Hindlimb muscle (tissue), 1 donor: ENCODE measurements at places on chromosomes 7 and 10.

GRCh38 chr7:29893351-29893965 is 87.2 kb downstream of the WIPF3 start:
- no peak for DNase-seq

GRCh38 chr10:52563360-52563759 is 209.2 kb downstream of the MBL2 start:
- DNase-seq: no peak

DNA sequence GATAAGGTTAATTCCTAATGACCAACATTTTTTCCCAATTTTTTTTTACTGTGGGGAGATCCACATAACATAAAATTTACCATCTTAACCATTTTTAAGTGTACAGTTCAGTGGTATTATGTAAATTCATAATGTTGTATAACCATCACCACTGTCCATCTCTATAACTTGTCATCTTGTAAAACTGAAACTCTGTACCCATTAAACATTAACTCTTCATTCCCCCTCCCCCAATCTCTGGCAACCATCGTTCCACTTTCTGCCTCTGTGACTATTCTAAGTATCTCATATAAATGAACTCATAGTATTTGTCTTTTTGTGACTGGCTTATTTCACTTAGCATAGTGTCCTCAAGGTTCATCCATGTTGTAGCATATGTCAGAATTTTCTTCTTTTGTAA is 46.0 kb upstream of the HPS1 start:
- DNase-seq: no peak

DNA sequence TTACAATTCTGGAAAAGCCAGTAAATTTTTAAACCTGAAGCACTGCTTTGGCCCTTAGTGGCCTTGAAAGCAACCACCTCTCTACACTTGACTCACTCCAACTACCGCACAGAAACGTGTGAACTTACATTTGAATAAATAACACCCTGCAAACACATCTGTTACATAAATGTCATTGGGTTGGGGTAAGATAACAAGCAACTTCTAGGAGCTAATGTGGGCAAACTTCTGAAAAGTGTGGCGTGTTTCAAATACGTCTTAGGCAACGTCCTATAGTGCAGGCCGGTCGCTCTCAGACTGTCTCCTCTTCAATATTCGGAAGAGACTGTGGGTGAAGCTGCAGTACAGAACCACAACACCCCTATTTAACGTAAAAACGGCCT is 474 bp downstream of the ORC5 start:
- peak; percentile 8 for DNase-seq

- no peak for DNase-seq
Measured at GRCh38 chr10:107656932-107657331, 492.4 kb upstream of the SORCS1 start.

DNA sequence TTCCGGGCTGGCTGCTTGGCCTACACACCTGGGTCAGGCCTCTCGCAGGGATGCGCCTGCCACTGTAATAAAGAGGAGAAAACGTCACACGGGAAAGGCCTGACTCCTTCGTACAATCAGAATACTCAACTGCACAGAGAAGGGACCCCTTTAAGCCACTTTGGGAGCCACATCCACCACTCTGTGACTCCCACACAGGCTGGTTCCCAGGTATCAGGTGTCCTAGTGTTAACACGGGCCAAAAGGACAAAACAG is 5.8 kb upstream of the ZNF736 start:
- DNase-seq: no peak

DNA sequence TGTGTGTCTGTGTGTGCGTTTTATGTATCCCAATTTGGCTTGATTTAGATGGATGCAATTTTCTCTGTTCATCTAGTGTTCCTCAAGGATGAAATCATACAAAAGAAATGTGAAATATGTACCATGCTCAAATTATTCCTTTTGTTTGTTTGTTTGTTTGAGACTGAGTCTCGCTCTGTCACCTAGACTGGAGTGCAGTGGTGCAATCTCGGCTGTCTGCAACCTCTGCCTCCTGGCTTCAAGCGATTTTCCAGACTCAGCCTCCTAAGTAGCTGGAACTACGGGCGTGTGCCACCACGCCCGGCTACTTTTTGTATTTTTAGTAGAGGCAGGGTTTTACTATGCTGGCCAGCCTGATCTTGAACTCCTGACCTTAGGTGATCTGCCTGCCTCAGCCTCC is 11.3 kb upstream of the SHTN1 start:
- no peak for DNase-seq

GRCh38 chr10:70343712-70344111 is 38.7 kb downstream of the LRRC20 start:
- DNase-seq: no peak

DNA sequence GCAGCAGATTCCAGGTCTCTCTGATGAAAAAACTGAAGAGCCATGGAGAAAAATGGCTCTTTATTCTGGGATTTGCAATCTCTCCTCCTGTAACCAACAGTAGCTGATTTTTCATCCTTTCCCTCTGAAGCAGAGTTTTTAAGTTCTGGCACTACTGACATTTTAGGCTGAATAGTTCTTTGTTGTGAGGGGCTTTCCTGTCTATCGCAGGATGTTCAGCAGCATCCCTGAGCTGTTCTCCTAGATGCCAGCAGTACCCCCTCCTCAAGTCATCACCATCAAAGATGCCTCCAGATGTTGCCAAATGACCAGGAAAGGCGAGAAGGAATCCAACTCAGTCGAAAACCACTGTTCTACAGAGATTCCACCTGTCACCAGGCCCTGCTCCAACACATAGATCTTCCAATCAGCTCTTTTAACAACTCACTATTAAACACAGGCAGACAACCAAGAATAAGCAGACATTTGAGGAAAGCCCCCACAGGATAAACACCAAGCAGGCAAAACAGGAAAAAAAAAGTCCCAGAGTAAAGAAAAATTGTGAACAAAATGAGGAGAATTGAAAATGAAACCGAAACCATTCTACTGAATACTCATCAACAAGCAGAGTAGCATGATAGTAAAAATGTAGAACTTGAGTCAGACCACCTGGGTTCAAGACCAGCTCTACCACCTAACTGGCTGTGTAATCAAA is 124.8 kb downstream of the MPP7 start:
- DNase-seq: no peak

DNA sequence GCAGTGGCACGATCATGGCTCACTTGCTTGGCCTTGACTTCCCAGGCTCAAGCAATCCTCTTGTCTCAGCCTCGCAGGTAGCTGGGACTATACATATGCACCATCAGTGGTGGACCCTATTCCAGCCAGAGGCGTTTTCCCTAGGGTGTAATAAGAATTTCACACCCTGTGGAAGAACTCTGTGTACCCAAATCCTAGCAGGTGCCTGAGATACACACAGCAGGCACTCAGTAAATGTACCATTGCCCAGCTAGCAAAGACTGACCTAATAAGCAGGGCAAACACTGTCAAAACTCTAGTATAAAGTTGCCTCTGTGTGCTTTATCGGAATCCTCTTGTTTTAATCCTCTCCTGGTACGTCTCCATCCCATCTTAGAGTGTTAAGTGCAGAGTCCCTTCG is 33.7 kb upstream of the BHLHA15 start:
- no peak for DNase-seq

GRCh38 chr10:68082872-68083271 is 7.8 kb upstream of the HERC4 start:
- DNase-seq: peak; percentile 29

- no peak for DNase-seq
Measured at GRCh38 chr7:115210552-115210951, 288.7 kb downstream of the MDFIC start.

DNA sequence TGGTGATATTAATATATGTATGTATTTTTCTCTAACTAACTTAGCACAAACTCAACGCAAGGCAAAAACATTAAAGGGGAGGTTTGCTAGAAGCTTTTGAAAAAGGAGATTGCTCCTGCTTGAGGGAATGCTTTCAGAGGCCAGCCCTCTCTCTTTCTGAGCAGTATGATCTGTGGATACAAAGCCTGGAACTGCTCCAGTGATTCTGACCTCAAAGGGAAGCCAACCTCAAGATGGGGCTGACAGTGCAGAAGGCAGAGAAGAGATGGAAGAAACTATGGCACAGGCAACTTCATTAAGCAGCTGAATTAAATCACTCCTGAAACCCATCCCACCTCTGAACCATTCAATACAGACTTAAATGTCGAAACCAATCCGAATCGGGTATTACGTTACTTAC is 102.4 kb downstream of the USP6NL start:
- no peak for DNase-seq

GRCh38 chr7:24854866-24855265 is 97.6 kb upstream of the GSDME start:
- no peak for DNase-seq

DNA sequence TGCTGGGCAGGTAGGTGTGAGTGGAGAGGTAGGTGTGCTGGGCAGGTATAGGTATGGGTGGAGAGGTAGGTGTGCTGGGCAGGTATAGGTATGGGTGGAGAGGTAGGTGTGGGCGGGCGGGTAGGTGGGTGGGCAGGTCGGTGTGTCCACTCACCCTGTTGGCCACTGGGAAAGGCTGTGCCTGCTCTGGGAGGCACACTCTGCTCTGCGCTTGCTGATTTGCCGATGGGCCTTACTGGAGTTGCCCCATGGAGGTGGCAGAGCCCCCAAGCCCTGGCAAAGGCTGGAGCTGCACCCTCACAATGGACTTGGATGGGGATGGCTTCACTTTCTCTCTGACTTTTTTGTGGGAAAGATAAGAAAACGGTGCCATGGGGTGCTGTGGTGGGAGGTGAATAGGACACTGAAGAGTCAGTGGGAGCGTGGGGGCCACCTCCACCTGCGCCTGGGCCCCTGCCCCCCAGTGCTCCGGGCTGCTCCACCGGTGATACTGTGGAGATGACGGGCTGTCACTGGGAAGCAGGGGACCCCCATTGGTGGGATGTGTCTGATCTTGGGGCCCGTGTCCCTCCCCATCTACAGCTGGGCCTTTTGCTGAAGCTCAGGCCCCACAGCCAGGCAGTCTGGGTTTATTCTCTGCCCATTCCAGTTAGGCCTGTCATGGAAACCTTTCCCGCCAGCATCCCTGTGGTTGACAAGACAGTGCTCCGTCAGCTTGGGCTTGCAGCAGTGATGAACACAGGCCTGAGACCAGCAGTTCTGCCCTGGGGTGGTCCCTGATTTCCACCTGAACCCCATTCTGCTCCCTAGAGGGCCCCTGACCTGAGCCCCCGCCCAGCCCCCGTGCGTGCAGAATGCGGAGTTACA is 75.0 kb downstream of the NKX6-2 start:
- DNase-seq: no peak

DNA sequence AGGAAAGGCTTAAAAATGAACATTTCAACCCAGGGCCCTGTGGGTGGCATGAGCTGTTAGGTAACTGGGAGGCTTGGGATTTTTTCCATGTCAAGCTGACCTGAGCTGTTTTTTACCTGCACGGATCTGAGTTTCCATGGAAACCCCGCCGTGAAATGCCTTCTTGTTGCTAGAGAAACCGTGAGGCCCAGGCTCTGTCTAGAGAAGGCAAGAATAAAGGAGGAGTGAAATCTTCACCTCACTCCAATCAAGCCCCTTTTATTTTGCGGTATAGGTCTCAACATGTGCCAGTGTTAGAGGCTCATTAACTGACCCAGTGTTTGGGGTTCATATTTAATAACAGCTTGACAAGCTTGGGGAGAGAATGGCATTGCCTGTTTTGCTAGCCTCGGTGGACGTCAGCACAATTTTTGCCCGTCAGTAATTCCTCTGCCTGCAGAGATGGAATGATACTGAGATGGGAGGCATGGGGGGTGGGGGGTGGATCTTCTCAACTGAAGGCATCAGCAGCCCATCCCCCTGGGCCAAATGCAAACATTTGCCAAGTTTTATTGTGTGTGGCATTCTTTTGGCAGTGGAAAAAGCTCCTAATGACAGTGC is 48.9 kb upstream of the PDCD4 start:
- DNase-seq: no peak

DNA sequence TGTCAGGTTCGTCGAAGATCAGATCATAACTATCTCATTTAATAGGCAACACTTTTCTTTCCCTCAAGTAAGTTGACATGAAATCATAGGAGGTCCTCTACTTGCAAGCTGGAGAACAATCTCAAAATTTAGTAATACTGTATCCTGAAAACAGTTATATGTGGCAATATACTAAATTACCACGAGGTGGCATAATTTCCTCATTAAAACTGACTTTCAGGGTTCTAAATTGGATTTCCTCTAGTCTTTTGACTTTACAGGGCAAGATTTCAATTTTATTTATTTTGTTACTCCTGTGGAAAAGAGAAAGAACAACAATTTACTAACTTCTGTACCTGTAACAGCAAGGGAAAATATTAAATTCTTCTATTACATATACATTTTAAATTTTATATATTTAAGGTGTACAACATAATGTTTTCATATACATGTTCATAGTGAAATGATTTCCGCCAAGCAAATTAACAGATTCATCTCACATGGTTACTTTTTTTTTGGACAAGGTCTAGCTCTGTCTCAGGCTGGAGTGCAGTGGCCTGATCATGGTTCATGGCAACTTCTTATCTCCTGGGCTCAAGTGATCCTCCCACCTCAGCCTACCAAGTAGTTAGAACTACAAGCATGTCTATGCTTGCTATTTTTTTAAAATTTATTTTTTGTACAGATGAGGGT is 53.4 kb upstream of the CYP2C18 start:
- peak; percentile 7 for DNase-seq

GRCh38 chr7:55245271-55245723 is 119.8 kb upstream of the LANCL2 start:
- DNase-seq: no peak

- no peak for DNase-seq
Measured at GRCh38 chr10:93995598-93996271, 2.0 kb downstream of the PLCE1 start.

- no peak for DNase-seq
Measured at GRCh38 chr7:30406664-30407425, 71.7 kb downstream of the NOD1 start.

GRCh38 chr7:158043551-158044481 is 543.8 kb downstream of the PTPRN2 start:
- no peak for DNase-seq
